ENCODE measurements at places on chromosomes 4 and X. TPM values are rescaled to one million over a fixed set of nuclear protein-coding genes. Genes with fewer than 3 reads are reported as not detected.

HTN1 gene
- not detected for total RNA-seq

SOWAHB gene
- total RNA-seq, result 0.13 TPM

PPARGC1A gene
- 7.4 TPM for total RNA-seq

PITX2 gene
- total RNA-seq, result 1.4 TPM

VEGFC gene
- 63.4 TPM for total RNA-seq

USP9X gene
- 33.9 TPM for total RNA-seq

GLRA3 gene
- not detected for total RNA-seq

AGTR2 gene
- total RNA-seq, result 0.16 TPM

SMIM10L2A gene
- total RNA-seq, result 0.08 TPM

MAGEB1 gene
- not detected for total RNA-seq

COPS4 gene
- 57.0 TPM for total RNA-seq
